ENCODE measurements at places on chromosomes 3 and 15.

DNA sequence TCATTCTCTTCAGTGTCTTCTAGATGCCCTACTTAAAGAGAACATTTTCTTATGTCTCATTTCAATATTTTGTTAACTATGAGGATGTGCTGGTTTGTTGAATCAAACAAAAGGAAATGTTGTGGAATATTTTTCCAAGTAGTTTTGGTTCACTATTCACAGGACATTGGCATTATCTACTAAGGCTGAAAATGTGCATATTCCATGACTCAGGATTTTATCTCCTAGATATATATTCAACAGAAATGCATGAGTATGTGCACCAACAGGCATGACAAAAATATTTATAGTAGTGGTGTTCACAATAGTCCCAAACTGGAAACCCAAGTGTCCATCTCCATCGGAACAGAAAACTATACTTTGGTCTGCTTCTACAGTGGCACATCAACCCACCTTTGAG is 16.7 kb upstream of the NR1I2 start:
- no peak for DNase-seq

- DNase-seq, result no peak
These were observed 48.5 kb upstream of the PPP2R3A start for GRCh38 chr3:135917076-135917475.

DNA sequence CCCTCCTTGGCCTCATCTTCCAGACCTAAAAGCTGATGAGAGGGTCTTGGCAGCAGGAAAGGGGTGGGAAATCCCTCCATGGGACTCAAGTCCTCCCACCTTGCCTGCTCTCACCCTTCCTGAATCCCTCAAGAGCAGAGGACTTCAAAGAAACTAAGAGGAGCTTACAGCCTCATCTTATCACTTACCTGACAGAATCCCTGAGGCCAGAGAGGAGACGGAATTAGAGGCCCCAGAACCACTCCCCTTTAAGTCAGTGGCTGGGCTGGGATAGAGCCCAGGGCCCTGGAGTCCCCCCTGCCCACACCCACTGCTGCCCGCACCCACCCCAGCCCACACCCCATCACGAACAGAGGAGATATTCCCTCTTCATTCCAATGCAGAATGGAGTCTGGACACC is 15.2 kb downstream of the LOXL1 start:
- DNase-seq, result no peak

GRCh38 chr3:73394240-73394639 is 230.5 kb downstream of the PDZRN3 start:
- no peak for DNase-seq

GRCh38 chr3:143071776-143072175 is 47.8 kb upstream of the CHST2 start:
- no peak for DNase-seq

DNA sequence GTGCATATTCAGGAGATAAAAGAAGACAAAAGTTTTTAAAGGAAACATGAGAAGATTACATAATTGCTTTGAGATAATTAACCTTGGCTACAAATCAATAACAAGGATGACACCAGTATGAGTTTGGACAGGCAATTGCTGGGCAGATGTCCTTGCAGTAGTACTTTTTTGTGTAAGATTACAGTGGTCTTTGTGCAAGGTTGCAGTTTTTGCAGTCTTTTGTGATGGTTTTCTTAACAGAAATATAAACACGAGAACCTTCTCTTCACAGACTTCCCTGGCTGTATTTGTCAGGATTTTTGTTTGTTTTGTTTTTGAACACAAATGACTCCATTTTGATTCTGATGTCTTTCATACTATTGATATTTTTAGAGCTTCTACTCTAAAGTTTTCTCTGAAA is 128.3 kb upstream of the ALCAM start:
- no peak for DNase-seq
